Mesothelial cell of epicardium (in vitro differentiated cells): ENCODE measurements at places on chromosomes 3 and 15.

DNA sequence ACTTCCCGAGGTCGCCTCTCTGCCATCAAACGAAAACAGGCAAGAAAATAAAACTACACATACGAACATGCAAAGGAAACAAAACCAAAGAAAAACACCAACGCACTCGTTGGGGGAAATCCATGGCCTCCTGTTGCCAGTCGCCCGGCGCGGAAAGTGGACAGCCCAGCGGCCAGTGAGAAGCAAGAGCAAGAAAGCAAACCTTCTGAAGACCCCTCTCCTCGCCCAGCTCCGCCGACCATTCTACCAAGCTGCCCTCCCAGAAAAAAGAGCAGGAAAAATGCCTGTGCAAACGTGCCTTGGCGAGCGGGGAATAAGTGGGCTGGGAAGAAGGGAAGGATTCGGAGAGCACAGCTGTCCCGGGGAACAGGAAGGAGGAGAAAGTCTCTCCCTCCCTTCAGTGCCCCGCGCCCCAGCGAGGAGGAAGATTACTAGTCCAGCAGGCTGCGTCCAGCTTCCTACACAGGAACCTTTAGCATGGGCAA is 802 bp upstream of the NECTIN3 start:
- DNase-seq: no peak

GRCh38 chr3:170524073-170524472 is 61.8 kb downstream of the SLC7A14 start:
- no peak for DNase-seq

- DNase-seq: no peak
Observed at GRCh38 chr3:7917443-7918151, 584.0 kb upstream of the LMCD1 start.

DNA sequence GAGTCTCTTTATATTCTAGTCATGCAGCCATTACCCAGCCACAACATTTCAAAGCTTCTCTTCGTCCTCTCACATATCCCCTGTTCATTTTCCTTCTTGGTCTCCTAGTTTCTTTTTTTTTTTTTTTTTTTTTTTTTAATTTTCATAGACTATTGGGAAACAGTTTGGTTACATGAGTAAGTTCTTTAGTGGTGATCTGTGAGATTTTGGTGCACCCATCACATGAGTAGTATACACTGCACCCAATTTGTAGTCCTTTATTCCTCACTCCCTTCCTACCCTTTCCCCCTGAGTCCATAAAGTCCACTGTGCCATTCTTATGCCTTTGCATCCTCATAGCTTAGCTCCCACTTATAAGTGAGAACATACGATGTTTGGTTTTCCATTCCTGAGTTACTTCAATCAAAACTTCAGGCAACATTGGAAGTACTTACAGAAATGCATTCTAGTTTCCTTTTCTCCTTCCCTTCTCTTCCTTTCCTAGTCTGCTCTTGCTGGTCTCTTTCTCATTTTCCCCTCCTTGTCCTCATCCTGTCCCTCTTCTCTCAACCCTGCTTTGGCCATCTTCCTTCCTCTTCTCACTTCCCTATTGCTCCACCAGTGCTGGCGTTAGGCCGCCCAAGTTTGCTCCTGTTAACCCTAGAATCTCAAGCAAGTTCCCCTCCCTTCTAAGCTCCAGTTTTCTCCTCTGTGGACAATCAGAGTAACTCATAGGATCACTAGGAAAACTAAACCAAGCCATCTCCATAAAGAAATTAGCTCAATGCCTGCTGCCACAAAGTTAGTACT is 4.8 kb downstream of the ATP8B4 start:
- no peak for DNase-seq
